ENCODE measurements at places on chromosomes 11 and 22.

DNA sequence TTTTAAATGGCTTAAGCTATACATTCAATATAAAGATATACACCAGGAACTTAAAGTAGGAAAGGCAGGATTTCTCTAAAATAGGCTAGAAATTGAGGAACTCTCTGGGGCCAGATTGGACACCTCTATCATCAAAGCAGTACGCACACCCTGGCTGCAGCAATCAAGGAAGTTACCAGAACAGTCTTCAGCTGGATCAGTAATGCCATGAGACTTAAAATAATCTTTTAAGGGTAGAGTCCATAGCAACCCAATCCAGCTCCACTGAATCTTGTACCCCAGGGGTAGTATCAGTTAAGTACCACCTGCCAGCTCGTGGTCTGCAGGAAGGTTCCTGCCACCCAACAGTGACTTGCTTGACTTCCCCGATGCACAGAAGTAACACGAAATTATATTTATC, 3.0 kb downstream of the RDX start:
- DNase-seq = no peak

DNA sequence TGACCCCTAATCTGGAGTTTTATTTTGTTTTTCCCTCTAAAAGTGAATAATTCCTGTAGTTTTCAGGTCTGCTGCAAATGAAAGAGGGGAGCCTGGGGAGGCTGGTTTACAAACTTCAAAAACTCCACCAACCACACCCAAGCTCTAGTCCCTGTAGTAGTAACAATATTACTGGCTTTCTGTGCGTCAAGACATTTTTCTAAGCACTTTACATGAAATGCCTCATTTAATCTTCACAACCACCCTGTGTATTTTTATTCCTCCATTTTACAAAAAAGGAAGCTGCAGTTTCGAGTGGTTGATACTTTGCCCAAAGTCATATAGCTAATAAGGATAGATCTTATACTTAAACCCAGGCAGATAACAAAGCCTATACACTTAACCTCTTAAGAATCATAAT, 23.5 kb downstream of the CTNND1 start:
- no peak for DNase-seq

- no peak for DNase-seq
These were observed 31.5 kb downstream of the CYP2R1 start for GRCh38 chr11:14860511-14860910.

DNA sequence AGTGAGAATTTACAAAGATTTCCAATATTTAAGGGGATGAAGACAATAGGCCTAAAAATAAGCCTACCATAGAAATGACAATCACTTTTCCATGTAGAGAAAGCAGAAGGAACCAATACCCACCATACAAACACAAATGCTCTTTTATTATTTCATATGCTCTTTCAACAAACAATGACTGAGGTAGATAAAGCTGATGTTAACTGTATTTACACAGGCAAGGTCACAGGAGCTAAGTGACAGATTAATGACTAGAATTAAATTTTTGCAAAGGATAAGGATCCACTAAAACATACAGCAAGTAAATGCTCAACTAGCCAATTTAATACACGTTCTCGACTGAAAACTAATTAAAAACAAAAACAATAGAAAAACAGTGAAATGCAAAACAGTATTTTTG, 34.2 kb downstream of the PICALM start:
- no peak for DNase-seq

DNA sequence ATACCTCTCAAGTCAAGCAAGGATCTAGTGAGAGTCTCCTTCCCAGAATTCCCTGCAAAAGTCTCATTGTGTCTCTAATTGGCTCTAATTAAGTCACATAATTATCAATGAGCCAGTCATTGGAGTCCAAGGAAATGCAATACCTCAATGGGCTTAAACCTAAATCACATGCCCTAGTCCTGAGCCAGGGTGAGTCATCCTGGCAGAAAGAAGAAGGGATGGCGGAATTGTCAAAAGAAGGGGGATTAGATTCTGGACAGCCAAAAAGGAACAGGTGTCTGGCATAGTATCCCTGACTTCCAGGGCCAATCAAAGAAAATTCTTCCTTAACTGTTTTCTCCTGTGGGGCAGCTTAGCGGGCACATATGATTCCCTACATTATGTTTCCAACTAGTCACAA, 25.1 kb upstream of the LDLRAD3 start:
- no peak for DNase-seq

- no peak for DNase-seq
These were observed 248.3 kb upstream of the NARS2 start for GRCh38 chr11:78822931-78823423.

GRCh38 chr11:125995313-125995712, 49.5 kb downstream of the VSIG10L2 start:
- no peak for DNase-seq

DNA sequence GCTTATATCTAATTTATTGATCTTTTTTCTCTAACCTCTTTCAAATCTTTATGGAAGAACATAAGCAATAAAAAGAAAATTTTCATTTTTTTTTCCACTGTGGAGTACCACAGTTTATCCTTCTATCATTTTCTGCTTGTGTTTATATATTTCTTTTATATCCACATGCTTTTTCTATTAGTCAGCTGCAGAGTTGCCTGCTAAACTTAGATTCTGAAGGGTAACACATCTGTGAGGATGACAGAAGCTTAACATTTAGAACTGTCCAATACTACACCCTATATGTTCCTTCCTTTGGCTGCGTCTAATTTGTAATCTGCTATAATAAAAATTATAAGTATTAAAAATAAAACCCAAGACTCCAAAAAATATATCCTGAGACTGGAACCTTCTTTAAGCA, 20.8 kb downstream of the CCDC90B start:
- DNase-seq = no peak

DNA sequence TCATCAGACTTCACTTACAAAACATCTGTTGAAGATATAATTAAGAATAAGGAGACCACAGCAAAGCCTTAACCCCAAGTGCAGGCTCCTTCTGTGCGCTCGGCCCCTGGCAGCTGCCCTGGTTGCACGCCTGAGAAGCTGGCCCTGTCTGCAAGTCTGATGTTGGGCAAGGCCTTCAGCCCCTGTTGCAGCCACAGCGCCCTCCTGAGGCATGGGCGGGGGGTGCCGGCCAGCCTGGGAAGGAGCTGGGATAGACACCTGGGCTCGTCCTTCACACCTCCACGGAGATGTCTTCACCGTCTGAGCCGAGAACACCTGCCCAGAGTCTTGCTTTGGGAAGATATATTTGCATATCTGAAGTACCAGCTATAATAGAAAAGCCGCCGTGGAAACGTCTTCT, 104.1 kb downstream of the MPPED1 start:
- peak; percentile 45 for DNase-seq

DNA sequence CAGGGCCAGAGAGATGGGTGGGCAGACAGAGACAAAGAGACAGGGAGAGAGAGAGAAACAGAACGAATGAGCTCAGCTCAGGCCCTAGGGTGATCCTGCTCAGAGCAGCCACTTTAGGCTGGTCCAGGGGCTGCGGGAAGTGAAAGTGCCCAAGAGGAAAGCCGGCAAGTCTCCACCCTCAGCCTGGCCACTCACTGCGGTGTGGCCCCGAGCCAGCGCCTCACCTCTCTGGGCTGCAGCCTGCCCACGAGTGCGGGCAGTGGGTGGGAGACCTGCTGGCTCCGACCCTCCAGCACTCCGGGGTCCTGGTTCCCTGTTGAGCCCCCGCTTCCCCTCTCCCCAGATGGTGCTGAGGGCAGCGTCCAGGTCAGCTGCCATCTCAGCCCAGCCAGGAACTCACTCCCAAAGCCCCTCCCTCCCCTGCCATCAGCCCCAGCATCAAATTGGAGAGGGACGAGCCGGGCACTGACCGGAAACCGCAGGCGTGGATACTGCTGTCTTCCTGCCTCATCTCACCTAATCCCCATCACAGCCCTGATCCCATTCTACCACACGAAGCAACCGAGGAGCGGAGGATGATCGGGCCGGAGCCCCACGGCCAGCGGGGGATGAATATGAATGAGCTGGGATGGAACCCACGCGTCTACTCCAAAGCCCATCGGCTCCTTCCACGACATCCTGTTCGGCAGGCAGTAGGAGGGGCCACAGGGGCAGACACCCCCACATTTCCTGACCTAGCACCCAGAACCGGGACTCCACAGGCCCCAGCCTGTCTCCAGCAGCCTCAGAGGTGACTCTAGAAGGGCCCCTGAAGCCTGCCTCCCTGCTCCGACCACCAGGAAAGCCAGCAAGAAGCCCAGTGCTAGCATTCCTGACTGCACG, 16.9 kb downstream of the ELFN2 start:
- no peak for DNase-seq

GRCh38 chr22:49976439-49977175, 16.0 kb downstream of the PIM3 start:
- no peak for DNase-seq

DNA sequence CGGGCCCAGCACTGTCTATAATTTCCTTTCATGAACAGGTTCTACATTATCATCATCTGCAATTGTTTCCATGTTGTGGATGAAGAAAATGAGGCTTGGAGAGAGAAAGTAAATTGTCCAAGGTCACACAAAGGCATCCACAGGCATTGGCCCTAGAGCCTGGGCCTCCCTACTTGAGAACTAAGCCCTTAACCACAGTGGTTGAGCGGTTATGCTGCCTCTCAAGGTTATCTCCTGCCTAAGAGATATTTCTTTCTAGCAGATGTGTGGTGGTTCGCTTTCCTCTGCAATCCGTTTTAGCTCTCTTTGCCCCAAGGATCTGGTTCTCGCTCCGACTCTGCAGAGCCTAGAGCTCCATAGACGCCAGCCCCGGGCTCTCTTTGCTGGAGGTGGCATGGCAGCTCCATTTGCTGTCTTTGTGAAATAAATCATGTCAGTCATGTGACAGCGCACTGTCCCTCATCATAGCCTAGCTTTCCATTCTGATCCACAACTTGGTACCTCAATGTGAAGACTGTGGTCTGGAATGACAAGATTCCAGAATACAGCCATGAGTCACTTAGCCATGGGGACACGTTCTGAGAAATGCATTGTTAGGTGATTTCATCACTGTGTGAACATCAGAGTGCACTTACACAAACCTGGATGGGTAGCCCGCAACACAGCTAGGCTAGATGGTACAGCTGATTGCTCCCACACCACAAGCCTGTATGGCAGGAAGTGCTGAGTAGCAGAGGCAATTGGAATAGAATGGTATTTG, 27.2 kb downstream of the RPS6KA4 start:
- no peak for DNase-seq

- no peak for DNase-seq
These were observed 109.3 kb downstream of the BRD1 start for GRCh38 chr22:49718396-49718795.

- no peak for DNase-seq
These were observed 32.3 kb upstream of the FCHSD2 start for GRCh38 chr11:73174495-73174791.

DNA sequence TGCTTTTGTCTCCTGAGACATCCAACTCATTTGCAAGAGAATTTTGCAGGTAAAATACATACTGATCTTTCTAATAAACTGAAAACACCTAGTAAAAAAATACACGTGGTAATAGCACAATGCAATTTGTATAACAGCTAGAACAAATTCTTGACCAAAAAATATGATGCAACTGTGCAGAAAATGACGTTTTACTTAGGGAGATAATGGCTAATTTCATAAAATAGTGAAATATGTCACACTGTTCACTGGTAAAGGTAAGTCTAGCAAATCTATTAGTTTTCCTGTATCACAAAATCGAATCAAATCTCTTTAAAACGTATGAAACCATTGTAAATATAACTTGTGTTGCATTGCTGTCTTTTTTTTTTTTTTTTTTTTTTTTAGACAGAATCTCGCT, 130.0 kb downstream of the VPREB1 start:
- no peak for DNase-seq

DNA sequence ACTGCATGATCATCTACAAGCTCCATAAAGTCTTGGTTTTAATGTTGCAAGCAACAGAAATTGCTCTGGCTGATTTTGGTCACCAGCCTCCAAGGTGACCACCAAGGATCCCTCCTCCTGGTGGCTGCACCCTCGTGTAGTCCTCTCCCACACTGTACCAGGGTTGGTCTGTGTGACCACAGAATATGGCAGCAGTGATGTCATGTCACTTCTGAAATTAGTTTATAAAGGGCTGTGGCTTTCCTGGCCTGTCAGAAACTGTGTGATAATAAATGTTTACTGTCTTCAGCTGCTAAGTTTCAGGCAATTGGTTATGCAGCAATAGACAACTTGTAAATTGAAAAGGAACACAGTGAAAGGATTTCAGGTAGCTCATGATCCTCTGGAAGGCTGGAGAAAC, 5.3 kb upstream of the PRDM11 start:
- no peak for DNase-seq

Measured in HEK293T (cell line).